ENCODE measurements at places on chromosomes 3 and 15.

DNA sequence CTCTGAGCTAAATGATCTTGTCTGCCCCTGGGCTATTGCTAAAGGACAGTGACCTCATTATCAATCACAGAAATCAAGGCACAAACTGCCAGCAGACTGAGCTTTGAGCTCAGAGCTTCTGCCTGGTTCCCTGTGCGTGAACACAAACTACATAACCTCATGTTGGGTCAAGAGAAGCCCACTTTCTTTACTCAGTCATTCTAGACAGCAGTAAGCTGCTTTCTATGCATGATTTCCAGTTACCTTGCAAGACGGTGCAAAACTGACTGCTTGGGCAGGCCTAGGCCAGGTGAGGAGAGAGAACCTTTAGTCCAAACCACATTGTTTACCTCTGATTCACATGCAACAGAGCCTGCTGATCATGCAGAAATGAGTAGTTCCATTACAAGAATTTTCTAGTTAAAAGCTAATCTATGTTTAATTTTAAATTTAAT is 75.1 kb downstream of the ARRDC4 start:
- no peak for DNase-seq

DNA sequence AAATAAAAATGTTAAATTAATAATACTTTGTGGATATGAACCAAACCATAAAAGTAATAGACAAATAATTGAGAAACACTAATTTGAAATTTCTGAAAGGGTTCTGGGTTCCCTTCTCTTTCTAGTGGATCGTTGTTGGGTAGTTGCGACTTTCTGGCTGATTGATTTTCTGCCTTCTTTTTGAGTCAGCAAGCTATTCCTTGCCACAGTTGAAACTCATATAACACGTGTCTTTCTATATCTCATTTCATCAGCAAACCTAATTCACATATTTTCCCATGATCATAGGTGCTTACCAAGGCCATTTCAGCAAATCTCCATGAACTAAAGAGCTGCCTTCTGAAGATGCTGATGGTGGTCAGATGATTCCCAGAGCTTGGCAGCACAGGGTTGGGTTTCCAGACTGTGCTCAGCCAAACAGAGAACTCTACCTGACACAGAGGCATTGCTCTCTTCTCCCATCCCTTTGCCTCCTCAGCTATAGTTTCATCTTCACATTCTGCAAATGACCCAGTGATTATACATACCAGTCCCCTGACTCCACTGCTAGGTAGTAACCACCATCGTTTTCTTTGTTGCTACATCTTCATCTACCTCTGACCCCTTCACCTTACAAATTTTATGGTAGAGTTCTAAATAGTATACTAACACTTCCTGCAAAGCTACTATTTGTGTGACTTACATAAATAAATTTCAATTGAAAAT is 383.9 kb upstream of the DPH6 start:
- no peak for DNase-seq

DNA sequence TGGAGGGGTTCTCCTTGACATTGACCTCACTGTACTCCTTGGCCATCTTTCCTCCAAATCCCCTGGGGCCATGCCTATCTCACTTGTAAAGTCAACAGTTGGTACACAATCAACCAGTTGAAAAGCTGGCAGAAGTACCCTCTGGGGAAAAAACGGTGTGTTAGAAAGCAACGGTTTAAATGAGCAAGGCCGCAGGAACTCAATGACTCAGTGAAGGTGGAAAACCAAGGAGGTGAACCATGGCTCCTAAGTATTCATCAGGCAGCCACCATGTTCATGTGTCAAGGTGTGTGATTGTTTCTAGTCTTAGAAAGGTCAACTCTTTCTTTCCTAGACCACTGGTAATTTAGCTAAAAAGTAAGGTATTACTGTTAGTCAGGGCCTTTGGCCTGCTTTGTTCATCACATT is 130.9 kb upstream of the SATB1 start:
- no peak for DNase-seq

- DNase-seq, result peak; percentile 57
Measured at GRCh38 chr15:32828507-32829186, 110.8 kb downstream of the GREM1 start.

DNA sequence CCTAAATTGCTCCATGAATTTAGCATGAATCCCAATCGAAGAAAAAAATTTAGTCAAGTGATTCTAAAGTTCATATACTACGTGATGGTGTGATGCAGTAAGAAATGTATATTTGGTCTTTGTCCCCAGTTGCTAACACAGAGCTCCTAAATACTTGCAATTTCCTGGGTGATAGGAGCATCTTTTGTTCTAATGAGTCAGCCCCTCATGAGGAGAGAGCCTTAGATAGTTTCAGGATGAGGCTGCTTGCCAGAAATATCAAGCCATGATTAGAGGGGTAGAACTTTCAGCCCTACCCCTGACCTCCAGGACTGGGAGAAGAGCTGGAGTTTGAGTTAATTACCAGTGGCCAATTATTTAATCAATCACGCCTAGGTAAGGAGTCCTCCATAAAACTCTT is 170.2 kb downstream of the PDE8A start:
- peak; percentile 22 for DNase-seq

DNA sequence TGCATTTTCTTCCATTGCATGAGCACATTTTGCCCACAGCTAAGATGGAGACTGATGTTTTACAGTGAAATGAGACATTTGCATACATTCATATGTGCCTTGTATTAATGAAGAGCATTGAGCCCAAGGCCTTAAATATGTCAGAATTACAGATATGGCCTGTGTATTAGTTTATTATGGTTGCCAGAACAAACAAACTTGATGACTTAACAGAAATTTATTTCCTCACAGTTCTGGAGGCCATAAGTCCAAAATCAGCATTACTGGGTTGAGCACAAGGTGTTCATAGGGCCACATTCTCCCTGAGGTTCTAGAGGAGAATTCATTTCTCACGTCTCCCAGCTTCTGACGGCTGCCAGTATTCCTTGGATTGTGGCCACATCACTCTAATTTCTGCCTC is 302.6 kb upstream of the TGFBR2 start:
- DNase-seq, result no peak

- peak; percentile 84 for DNase-seq
Measured at GRCh38 chr15:24772686-24773373, 97.3 kb downstream of the NPAP1 start.

GRCh38 chr3:98954242-98954641 is 52.7 kb upstream of the DCBLD2 start:
- no peak for DNase-seq

GRCh38 chr3:78165876-78166275 is 1126.0 kb downstream of the ROBO2 start:
- peak; percentile 17 for DNase-seq

DNA sequence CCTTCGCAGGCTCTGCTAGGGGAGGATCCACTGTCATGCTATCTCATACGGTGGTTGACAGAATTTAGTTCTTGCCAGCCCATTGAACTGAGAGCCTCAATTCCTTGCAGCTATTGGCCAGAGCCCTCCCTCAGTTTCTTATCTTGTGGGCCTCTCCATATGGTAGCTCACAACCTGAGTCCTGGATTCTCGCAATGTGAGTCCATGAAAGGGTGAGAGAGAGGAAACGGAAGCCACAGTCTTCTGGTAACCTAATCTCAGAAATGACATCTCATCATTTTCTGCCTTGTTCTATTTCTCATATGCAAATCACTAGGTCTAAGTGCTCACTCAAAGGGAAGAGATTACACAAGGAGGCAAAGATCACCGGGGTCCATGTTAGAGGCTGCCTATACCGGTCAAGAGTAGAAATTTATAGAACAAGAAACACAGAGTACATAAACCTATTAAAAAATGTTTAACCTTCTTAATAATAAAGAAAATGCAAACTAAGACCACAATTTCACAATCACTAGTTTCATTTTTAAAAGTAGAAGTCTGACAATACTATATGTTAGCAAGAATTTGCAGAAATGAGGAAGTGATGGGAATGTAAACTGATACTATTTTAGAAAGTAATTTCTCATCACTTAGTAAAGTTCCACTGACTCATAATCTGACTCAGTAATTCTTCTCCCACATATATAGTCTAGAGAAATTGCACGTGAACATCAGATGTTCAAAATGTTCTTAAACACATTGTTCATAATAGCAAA is 378.4 kb upstream of the AGTR1 start:
- peak; percentile 68 for DNase-seq

DNA sequence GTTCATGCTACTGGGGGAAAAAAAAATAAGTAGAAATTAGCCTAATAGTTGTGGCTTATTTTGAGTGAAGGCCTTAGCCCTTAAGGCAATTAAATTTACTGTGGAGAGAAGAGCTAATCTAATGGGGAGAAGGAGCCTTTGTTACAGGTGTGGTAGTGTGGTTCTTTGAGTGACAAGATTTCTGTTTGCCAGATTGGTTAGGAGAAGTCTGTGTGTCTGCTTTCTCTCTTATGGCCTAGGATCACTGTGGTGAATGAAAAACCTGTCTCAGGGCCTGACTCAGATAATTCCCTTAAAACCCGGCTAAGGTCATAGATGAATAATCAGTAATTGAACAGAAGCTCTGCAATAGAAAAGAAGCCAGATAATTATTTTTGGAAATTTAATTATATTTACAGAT is 27.0 kb downstream of the OPA1 start:
- DNase-seq, result no peak

GRCh38 chr3:26920646-26921478 is 298.3 kb downstream of the LRRC3B start:
- DNase-seq, result no peak

- DNase-seq, result peak; percentile 97
Measured at GRCh38 chr3:129413687-129414506, 14.5 kb downstream of the EFCAB12 start.
